CD4-positive, CD25-positive, alpha-beta regulatory T cell (primary cell): ENCODE measurements at places on chromosomes 5 and 9. TPM values are rescaled to one million over a fixed set of nuclear protein-coding genes. Genes with fewer than 3 reads are reported as not detected.

Gene SIT1
- 76.9 TPM for total RNA-seq

Gene CNTFR
- total RNA-seq = not detected

Gene GPX8
- not detected for total RNA-seq

DNA sequence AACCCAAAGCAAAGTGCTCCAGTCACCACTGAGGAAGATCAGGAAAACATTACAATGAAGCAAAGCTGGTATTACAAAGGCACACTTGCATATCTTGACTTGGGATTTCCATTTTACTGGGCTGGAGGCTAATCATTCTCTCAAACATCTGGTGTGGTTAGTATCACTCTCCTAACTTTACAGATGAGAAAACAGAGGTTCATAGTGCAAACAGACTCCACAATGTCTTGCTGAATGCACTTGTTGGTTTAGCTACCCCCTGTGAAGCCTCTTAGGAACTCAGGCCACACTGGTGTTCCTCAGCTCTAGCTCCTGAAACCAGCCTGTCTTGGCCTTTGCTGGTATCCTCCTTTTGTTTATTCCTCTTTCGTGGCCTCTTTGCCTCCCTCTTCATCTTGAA lies 29.5 kb upstream of the SMAD5 start:
- H3K27me3 ChIP-seq = peaks cover 1% of the 10 kb centered on the region
- H3K36me3 ChIP-seq = no peaks in the 10 kb centered on the region
- no peak overlapping the region for H3K4me3 ChIP-seq
- no peak overlapping the region for H3K27ac ChIP-seq
- DNase-seq = no peak

GRCh38 chr5:140965905-140966292 lies 377 bp upstream of the PCDHAC2 start:
- H3K27ac ChIP-seq = no peak overlapping the region
- no peak for DNase-seq
- H3K4me1 ChIP-seq = no peaks in the 10 kb centered on the region
- H3K4me3 ChIP-seq = no peak overlapping the region
- no peaks in the 10 kb centered on the region for H3K36me3 ChIP-seq
- no peaks in the 10 kb centered on the region for H3K27me3 ChIP-seq
